ENCODE measurements at places on chromosomes 12 and 14. TPM values are rescaled to one million over a fixed set of nuclear protein-coding genes. Genes with fewer than 3 reads are reported as not detected.

GRCh38 chr12:64793610-64794009, 30.8 kb upstream of the TBC1D30 start:
- no peaks in the 10 kb centered on the region for H3K27me3 ChIP-seq
- no peak for DNase-seq
- peaks cover 2% of the 10 kb centered on the region for H3K4me1 ChIP-seq
- H3K36me3 ChIP-seq: peaks cover 2% of the 10 kb centered on the region

Gene AQP6
- total RNA-seq: 0.31 TPM

DNA sequence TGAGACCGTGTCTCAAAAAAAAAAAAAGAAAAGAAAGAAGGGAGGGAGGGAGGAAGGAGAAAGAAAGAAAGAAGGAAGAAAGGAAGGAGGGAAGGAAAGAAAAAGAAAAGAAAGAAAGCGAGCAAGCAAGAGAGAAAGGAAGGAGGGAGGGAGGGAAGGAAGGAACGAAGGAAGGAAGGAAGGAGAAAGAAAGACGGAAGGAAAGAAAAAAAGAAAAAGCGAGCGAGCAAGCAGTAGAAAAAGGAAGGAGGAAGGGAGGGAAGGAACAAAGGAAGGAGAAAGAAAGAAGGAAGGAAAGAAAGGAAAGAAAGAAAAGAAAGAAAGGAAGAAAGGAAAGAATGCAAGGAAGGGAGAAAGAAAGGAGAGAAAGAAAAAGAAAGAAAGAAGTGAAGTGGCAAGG, 504.0 kb downstream of the GLT1D1 start:
- H3K36me3 ChIP-seq: no peaks in the 10 kb centered on the region
- no peak for DNase-seq
- no peak overlapping the region for H3K4me3 ChIP-seq
- H3K27me3 ChIP-seq: no peaks in the 10 kb centered on the region

Gene BDKRB2
- 2.1 TPM for total RNA-seq

DNA sequence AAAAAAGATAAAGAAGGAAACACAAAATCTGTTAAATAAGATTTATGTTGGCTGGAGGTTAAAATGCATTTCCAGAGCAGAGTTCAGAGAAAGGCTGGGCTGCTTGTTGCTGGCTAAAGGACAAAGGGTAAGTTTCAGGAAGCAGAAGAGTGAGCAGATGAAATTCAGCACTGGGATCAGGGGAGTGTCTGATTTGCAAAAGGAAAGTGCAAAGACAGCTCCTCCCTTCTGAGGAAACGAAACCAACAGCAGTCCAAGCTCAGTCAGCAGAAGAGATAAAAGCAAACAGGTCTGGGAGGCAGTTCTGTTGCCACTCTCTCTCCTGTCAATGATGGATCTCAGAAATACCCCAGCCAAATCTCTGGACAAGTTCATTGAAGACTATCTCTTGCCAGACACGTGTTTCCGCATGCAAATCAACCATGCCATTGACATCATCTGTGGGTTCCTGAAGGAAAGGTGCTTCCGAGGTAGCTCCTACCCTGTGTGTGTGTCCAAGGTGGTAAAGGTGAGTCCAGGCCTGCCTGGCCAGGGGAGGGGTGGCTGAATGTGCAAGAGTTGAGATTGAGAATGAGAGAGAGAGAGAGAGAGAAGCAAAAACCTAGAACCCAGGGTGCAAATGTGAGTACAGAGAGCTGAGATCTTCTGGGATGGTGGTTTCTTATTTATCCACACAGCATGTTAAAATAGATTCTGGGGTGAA, at the start of gene OAS1:
Gene OAS1 (plus strand): TSS at position 251 of the 703 bp plus-strand sequence. CDS start 78 bp downstream, at position 329.
- peak within 1 kb of the TSS; percentile 29 for H3K27ac ChIP-seq
- no peaks in the 10 kb centered on the region for H3K36me3 ChIP-seq
- peak; percentile 53 for DNase-seq
- H3K4me3 ChIP-seq: peak within 1 kb of the TSS; percentile 44
- H3K4me1 ChIP-seq: peaks cover 6% of the 10 kb centered on the region

GRCh38 chr12:113061061-113061694, 4.6 kb downstream of the DTX1 start:
- peaks cover 20% of the 10 kb centered on the region for H3K27me3 ChIP-seq
- no peak for DNase-seq
- H3K36me3 ChIP-seq: no peaks in the 10 kb centered on the region
- H3K4me1 ChIP-seq: no peaks in the 10 kb centered on the region
- no peak overlapping the region for H3K27ac ChIP-seq

DNA sequence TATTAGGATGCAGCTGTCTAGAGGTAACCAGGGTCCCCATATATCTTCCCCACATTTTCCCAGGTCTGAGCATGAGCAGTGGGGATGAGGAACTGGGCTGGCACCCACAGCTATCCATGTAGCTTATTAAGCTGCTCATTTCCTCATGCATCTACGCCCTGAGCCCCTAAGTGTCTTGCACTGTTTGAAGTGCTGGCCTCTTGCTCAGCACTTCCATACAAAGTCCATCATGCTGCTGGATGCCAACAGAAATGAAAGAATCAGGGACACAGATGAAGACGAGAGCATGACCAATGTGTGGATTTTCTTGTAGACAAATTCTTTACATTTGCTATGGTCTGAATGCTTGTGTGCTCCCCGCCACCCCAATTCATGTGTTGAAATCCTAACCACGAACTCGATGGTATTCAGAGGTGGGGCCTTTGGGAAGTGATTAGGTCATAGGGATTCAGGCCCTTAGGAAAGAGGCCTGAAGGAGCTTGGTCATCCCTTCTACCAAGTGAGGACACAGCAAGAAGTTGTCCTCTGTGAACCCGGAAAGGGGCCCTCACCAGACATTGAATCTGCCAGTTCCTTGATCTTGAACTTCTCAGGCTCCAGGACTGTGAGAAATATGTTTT, 54.5 kb downstream of the C12orf75 start:
- DNase-seq: no peak
- no peaks in the 10 kb centered on the region for H3K36me3 ChIP-seq
- H3K27me3 ChIP-seq: no peaks in the 10 kb centered on the region
- H3K4me1 ChIP-seq: peaks cover 7% of the 10 kb centered on the region
- H3K4me3 ChIP-seq: no peak overlapping the region

DNA sequence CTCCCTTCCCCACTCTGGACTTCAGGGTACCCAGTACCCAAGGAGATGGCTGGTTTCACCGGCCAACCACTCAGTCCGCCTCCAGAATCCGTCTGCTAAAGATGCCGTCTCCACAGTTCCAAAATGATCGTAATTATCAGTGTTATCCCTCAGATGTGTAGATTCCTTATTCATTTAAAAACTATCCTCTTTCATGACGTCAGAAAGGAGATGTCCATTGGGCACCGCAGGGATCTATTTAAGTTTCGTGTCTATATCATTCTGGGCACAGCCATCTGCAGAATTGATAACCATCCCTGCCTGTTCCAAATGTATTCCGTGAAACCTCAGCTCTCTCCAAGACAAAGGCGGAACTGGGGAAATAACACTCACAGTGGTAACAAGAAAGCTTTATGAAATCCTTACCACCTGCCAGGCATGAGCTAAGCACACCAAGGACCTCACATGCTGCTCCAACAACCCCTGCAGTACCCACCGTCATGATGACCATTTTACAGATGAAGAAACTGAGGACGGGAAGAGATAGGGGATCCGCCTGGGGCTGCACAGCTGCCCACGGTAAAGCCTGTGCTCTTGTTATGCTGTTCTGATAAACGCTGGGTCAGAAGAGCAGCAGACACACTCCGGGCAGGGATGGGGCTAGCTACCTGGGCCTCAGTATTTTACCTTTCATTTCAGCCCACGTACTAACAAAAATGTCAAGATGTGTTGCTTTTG, 90.0 kb downstream of the BCL11B start:
- H3K27ac ChIP-seq: no peak overlapping the region
- no peaks in the 10 kb centered on the region for H3K36me3 ChIP-seq
- H3K4me3 ChIP-seq: no peak overlapping the region
- H3K27me3 ChIP-seq: no peaks in the 10 kb centered on the region
- no peaks in the 10 kb centered on the region for H3K4me1 ChIP-seq
- DNase-seq: no peak

DNA sequence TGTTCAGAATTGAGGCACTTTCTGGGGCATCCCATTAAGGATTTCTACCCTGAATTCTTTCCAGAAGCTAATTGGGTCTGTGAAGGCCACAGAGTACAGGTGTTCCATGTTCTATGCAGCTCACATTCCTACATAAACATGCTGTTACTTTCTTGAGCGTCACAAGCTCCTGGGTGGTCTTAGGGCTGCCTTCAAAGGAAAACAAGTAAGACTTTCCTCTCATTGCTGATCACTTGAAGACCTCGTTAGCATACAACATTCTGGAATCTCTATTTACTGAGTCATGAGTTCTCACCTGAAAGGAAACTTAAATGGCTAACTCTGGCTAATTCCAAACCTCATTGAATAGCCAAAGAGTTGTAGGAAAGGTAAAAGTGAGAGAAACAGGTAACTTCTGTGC, 63.0 kb upstream of the HMGA2 start:
- H3K4me1 ChIP-seq: no peaks in the 10 kb centered on the region
- H3K27me3 ChIP-seq: no peaks in the 10 kb centered on the region
- H3K4me3 ChIP-seq: no peak overlapping the region
- peak; percentile 67 for DNase-seq
- no peaks in the 10 kb centered on the region for H3K36me3 ChIP-seq

GRCh38 chr14:91254461-91254860, 10.0 kb upstream of the GPR68 start:
- no peaks in the 10 kb centered on the region for H3K36me3 ChIP-seq
- no peak overlapping the region for H3K27ac ChIP-seq
- DNase-seq: no peak
- peaks cover 3% of the 10 kb centered on the region for H3K4me1 ChIP-seq
- H3K4me3 ChIP-seq: no peak overlapping the region

Gene PLEK2
- 4.9 TPM for total RNA-seq

DNA sequence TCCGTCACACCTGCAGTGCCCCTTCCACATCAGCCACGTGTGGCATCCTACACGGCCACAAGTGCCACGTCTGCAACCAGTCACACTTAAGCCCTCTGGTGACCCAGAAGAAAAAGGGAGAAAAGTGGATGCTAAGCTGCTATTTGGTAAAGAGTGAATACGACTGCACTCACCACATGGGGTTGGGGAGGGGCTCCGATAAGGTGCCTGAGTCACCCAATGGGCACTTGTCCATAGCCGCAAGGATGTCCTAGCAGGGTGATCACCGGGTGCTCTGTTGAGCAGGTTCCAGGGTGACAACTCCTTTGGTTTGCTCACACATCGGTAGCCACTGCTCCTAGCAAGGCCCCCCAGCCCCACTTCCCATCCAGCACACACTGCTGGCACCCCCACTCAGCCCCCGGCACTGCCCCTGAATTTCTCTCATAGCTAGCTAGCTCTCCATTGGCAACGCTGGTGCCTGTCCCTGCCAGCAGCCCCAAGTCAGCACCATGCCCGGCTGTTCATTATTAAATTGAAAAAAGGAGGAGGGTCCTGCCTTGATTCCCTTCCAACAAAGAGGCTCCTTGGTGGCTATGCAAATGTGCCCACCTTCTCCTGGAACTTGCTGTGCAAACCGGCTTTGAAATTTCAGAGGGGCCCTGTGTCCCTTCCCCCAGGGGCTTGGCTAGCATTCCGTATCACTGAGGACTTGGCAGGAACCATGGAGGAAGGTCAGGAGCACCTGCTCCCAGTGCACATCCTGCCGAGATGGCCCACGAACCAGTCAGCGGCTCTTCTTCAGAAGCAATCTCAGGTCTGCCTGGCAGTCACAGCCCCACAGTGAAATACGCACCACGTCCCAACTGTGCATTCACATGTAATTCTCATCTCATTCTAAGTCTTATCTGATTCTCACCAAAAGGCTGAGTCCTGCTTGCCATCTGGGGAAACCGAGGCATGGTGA, 227.7 kb upstream of the DIO3 start:
- no peak overlapping the region for H3K27ac ChIP-seq
- H3K27me3 ChIP-seq: no peaks in the 10 kb centered on the region
- H3K36me3 ChIP-seq: no peaks in the 10 kb centered on the region
- DNase-seq: no peak
- H3K4me3 ChIP-seq: no peak overlapping the region
- H3K4me1 ChIP-seq: peaks cover 6% of the 10 kb centered on the region

Gene SELPLG
- 47.2 TPM for total RNA-seq

DNA sequence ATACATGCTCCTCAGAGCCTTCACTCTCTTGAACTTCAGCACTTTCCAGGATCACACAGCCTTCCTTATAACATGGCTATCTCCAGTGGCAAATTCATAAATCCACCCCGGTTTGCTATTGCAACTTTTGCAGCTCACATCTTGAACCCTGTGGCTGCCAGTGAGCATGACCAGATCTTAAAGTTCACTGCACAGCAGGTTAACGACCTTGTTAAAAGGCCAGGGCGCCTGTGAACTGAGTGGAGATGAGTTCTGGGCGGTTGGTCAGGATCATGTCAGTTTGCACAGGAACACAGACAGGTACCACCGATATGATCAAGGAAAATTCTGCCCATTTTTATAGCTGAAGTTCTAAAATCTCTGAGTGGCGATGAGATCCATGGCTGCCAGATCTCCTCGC, 24.7 kb upstream of the LTA4H start:
- H3K27ac ChIP-seq: no peak overlapping the region
- no peak overlapping the region for H3K4me3 ChIP-seq

DNA sequence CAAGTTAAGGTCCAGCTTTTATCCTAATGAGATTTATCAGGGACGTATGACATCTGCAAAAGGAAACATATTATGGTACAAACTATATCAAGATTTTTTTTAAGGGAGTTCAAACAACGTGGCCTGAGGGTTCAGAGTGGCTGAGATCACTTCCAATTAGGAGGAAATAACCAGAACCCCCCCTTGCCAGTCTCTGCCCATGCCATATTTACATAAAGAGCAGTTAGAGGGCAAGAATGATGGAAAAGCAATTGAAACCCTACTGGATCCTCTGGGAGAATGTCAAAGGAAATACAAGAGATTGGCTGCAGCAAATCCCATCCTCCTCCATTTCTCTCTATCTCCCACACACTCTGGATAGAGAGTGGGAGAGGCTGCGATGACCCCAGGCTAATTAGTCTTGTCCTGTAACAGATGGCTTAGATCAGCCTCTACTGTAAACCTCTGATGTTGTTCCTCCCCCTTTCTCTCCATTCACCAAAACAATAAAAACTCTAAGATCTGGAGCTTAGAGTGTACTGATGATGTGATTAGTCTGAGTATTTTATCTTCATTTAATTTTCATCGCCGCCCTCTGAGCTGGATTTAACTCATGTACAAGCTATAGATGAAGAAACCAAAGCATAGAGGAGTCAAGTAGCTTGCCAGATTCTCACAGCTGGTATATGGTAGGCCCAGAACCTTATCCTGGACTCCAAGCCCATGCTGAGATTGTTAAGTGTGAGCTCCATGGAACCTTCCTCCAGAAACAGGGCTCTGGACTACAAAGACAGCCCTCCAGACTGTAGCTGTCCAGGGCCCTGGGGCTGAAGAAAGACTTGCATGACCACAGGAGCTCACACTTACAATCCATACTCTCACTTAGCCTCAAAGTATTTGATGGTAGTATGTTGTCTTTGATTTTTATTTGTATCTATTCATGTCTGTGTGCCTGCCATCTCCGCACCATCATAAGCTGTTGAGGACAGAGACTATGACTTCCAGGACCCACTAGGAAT, 54.1 kb upstream of the GNG2 start:
- H3K4me1 ChIP-seq: no peaks in the 10 kb centered on the region
- H3K27me3 ChIP-seq: no peaks in the 10 kb centered on the region
- H3K36me3 ChIP-seq: no peaks in the 10 kb centered on the region
